ENCODE measurements at places on chromosomes 5 and 9. TPM values are rescaled to one million over a fixed set of nuclear protein-coding genes. Genes with fewer than 3 reads are reported as not detected.

- no peak for DNase-seq
Measured at GRCh38 chr9:13144166-13144775, 135.2 kb downstream of the MPDZ start.

DNA sequence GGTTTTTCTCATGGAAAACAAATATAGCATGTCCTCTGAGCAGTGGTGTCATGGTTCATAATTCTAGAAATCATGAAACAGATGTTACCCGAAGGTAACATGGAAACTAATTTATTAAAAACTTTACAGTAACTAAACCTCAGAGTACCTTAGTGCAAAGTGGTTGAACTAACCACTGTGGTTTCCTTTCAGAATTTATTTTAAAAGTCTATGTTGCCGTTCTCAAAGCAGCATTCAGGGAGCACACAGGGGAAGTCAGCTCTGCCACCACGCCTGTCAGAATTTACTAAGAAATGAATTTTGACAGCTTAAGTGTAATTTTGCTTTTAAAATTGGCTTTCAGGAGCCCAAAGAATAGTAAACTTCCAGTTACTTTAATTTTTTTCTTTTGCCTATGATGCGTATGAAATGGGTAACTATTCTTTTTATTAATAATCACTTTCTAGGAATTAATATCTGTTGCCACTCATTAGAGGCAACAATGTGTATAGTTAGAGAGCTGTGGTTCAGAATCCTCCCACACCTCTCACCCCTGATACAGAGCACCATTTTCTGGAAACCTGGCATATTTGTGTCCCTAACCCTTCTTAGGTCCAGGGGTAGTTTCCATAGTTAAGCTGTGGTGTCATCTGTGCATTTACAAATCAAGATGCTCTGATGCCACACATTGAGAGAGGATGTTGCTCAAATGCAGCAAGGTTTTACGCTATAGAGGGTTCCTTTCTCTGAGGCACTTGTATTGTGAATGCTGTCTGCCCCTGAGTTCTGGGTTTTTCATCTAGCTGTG lies 202.6 kb downstream of the ZSWIM6 start:
- DNase-seq: no peak

The GLRA1 gene
- not detected for total RNA-seq

DNA sequence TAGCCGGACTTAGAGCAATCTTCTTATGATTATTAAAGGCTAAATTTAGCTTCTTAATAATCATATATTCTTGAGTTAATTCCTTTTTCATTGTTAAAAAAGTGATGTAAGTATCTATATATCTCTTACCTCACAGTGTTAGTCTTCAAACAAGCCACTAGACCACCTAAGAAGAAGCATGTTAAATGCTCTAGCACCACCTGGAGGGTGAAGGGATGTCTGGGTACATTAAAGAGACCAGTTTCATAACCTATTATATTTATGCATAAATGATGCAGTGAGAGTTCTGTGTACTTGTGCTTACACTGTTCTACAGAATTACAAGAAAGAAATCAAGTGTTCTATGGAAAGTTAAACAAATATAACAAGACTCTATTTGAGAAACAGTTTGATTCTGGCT lies 55.9 kb upstream of the SLCO6A1 start:
- DNase-seq: no peak

DNA sequence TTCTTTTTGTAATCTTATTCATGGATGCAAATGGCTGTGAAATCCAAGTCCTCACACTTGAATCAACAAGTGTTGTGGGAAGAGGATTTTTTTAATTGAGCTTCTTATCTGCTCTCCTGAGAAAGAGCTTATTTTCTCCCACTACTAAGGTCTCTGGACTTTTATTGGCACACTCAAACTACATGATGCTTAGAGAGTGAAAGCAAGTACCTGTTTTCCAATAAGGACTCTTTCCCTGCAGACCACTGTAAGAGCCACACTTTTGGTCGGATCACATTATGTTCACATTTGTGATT lies 546.4 kb upstream of the ARRDC3 start:
- DNase-seq: no peak

- DNase-seq: no peak
Measured at GRCh38 chr9:129435291-129435690, 185.6 kb downstream of the C9orf50 start.

The ZNF354C gene
- total RNA-seq: 7.3 TPM

DNA sequence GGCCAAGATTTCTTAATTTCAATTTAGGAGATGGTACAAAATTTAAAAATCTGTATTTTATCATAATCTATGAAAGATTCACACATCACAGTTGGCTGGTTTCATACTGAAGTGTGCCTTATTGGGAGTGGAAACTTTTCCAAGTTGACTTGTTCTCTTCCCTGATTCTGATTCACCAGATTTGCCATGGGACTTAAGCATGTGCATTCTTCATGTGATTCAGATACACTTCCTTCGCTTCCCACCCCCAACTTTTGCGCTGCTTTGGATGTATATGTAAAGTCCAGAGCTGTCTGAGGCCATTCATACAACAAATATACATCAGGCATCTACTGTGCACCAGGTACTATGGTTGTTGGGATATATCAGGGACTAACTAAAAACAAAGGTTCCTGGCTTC lies 34.4 kb downstream of the CPEB4 start:
- DNase-seq: no peak
